ENCODE measurements at places on chromosomes 13 and 19. TPM values are rescaled to one million over a fixed set of nuclear protein-coding genes. Genes with fewer than 3 reads are reported as not detected.

DNA sequence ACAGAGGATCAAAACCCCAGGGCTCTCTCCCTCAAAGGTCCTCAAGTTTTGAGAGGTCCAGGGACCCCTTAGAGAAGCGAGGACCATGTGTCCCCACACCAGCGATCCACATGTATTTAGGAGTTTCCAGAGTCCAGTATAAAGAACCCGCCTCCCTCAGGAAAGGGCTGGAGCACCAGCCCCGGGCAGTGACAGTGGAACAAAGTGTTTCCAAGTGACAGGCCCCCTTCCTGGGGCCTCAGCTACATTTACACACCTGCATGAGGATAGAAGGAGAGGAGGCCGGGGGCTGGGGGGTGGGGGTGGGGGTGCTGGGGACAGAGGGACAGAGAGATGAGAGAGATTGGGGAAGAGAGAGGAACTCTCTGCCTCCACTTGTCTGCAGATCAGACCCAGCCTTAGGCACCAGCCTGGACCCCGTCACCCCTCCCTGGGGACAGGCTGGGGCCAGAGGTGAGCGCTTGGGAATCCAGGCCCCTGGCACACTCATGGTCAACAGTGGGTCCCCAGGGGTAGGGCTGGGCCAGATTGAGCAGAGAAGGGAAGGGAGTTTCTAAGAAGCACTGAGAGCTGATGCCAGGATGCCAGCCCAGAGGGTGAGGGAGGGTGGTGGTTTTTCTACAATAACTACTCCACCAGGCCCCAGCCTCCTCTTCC, 802 bp downstream of the BCAM start:
- H3K27ac ChIP-seq, result no peak overlapping the region
- H3K36me3 ChIP-seq, result no peaks in the 10 kb centered on the region

- H3K36me3 ChIP-seq, result no peaks in the 10 kb centered on the region
- no peak overlapping the region for H3K4me3 ChIP-seq
- no peak for DNase-seq
- H3K27me3 ChIP-seq, result no peaks in the 10 kb centered on the region
- no peaks in the 10 kb centered on the region for H3K4me1 ChIP-seq
Measured at GRCh38 chr19:9883764-9884163, 48.6 kb downstream of the PIN1 start.

- no peaks in the 10 kb centered on the region for H3K4me1 ChIP-seq
- H3K36me3 ChIP-seq, result no peaks in the 10 kb centered on the region
- DNase-seq, result no peak
- no peak overlapping the region for H3K27ac ChIP-seq
- H3K4me3 ChIP-seq, result no peak overlapping the region
Measured at GRCh38 chr13:49140910-49141611, 79.1 kb upstream of the MLNR start.

DNA sequence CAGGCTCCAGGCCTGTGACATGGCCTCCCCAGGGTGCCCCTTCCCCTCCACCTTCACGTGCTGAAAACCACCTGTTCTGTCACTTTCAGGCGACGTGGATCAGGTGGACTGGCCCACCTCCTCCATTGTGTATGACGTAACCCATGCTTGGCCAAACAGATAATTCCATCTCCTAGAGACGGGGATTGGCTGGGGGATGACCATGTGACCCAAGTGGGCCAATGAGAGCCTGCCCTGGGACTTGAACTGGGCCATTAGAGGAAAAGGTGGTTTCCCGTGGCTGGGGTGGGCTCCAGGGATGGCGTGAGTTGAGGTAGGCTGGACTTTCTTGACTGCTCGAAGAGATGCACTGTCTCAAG, 3.6 kb upstream of the ADAMTSL5 start:
- H3K27me3 ChIP-seq, result no peaks in the 10 kb centered on the region
- no peaks in the 10 kb centered on the region for H3K4me1 ChIP-seq
- no peak overlapping the region for H3K4me3 ChIP-seq
- no peak overlapping the region for H3K27ac ChIP-seq
- no peaks in the 10 kb centered on the region for H3K36me3 ChIP-seq
- no peak for DNase-seq

DNA sequence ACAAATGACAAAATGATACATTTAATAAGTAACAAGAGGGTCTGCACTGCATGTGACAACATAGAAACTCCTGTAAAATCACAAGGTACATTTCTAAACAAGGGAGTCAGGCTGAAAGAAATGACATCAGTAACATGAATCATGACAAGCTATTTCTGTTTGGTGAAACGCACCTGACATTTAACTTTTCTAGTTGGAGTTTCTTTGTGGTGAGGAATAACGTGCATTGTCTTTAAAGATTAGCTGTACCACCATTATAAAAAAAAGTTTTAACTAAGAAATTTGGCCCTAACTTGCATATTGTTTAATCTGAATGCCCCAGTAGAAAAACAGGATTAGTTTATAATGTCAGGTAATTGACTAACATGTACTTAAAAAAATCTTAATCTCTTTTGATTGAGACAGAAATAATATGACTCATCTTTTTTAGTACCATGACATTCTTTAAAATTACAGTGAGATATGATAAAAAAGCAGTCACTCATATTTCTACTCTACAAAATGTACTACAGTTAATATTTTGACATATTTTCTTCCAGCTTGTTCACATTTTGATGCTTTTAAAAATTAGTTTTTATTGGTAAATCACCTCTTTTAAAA, 418.2 kb downstream of the KLF12 start:
- DNase-seq, result no peak
- no peak overlapping the region for H3K4me3 ChIP-seq
- H3K4me1 ChIP-seq, result no peaks in the 10 kb centered on the region
- H3K27me3 ChIP-seq, result no peaks in the 10 kb centered on the region

VSTM1 gene
- total RNA-seq, result not detected

SHISA2 gene
- not detected for total RNA-seq

All from right lobe of liver (tissue), 6 donors.